COLO829 (cell line): ENCODE measurements at places on chromosomes 4 and X.

DNA sequence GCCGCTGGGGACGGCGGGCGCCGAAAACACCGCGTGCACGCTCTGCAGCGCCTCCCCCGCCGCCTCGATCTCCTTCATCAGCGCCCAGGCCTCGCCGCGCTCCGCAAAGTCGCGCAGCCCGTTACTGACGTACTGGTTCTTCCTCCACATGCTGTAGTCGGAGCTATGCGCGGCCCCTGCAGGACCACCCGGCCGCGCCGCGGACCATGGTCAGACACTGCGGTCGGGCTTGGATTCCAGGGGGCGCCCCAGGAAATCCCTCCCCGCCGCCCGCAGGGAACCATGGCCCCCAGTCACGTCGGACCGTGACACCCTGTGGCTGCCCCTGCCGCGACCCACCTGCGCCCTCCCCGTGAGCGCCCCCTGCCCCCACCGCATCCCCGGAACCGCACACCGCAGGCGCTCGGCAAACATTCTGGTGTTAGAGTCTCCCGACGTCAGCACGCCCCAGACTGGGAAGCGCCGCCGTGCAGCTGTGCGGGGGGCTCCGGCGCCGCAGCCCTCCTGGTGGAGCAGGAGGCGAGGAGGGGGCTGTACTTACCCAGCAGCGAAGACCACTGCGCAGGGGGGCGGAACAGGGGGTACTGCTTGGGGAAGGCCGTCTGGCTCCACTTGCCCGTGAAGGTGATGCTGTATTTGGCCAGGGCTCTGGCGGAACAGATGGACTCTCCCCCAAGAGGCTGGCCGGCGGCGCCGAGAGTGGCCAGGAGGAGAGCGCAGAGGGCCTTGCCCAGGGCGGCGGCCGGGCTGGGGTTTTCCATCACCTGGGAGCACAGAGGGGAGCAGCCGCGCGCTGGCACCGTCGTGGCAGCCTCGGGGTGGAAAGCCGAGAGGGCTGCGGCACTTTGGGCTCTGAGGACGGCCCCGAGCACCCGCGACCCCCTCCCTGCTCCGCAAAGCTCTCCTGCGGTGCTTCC, 814 bp downstream of the SPON2 start:
- DNase-seq = no peak

DNA sequence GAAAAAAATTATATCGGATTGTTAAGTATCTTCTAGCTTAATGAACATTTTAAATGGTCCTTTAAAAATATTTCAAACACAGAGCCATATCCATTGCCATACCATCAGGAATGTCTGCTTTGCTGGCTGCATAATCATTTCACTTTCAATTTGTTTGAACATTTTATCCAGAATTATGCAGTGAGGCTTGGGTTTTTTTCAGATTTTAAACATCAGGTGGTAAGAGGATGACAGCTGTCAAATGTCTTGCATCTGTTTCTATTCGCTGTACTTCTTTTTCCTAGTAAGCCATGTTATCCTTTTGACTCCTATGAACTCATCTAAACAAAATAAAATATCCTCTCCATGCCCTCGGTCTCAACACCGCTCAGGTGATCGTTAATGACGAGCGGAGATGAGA, 802 bp downstream of the RFC1 start:
- no peak for DNase-seq

GRCh38 chr4:108988464-108989195, 225.8 kb upstream of the ETNPPL start:
- no peak for DNase-seq

GRCh38 chrX:31464306-31464915, 392.6 kb upstream of the FTHL17 start:
- DNase-seq = no peak

- no peak for DNase-seq
These were observed 26.6 kb downstream of the PLAC1 start for GRCh38 chrX:134631426-134632346.

DNA sequence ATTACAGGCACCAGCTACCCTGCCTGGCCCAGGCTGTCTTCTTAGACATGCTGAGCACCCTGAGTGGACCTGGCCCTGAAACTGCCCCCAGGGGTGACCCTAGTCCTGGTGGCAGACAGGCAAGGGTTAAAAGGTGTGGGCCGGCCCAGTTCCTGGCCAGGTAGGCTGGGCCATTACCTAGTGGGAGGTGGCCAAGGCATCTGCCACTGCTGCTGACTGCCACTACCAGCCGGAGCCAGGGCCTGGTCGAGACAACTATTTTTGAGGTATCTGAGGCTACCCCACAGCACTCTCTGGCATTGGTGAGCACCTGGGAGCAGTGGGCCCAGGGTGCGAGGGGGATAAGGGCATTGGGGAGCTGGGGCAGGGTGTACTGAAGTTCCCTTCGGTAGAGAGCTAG, at the start of gene CCDC120:
Gene CCDC120, plus strand, starts transcription at position 206 of the 400 bp plus-strand sequence. CDS start 3,043 bp downstream, outside the sequence.
- no peak for DNase-seq

DNA sequence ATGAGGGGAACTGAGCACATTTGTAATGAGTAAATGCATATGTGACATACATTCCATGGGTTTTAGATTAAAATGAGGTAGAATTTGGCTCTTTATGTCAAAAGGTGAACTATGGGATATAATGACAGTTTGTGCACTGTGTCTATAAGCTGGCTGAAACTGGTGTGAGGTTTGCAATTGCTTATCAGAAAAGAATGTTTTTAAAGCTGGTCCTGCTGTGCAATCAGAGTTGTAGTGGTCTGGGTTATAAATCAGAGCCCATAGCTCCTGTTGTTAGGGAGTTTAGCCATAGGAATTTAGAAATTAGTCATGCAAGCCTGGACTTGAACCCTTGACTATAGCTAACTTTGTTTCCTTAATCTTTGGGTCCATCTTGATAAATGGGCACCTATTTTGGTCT, 23.1 kb upstream of the GATB start:
- no peak for DNase-seq

- no peak for DNase-seq
These were observed 2.1 kb upstream of the IL2 start for GRCh38 chr4:122458625-122459024.

DNA sequence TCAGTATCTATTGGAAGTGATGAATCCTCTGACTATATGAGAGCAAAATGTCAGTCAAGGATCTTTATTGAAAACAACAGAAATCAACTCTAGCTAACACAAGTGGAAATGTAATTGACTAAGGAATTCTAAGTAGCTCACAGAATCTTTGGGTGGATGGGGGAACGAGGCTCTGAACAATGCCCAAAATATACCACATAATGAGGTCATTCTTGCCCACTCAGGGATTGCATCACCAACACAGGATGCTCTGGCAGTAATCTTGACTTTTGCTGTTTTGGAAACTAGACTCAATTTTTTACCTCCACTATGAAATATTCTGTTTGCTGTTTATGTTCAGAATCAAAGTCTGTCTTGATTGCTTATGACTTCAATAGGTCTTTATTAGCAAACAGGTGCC, 127.4 kb upstream of the UNC5C start:
- DNase-seq = no peak

DNA sequence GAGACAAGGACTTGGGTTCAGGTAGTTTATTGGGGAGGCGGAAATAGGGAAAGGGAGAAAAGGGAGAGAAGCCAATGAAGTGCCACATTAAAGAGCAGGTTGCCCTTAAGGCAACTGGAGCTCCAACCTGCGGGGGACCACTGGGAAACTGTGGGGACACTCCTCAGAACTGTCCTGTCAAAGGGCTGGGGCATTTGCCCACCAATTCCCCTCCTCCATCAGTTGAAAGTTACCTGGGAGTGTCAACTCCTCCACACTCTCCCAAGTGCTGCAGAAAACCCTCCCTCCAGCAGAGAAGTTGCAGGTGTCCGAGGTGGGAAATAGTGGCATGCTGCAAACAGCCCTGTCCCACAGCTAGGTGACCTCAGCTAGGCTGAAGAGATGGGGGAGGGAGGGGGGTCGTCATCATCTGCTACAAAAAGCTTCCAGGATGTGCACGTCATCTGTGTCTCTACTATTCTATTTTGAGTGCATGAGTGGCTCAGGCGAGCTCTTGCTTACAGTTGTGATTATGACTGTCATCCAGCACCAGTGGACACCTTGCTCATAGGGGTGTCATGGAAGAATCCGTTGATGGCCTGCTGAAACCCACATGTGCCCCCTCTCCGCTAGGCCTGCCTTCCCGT, 41.5 kb upstream of the XPNPEP2 start:
- DNase-seq = no peak
